Activated T-cell treated with anti-CD3 and anti-CD28 coated beads for 4 hours (primary cell): ENCODE measurements at places on chromosomes 13 and 19.

- DNase-seq: no peak
Observed at GRCh38 chr19:54099190-54099902, 1.3 kb downstream of the OSCAR start.

GRCh38 chr13:113493315-113493951 is 2.9 kb upstream of the DCUN1D2 start:
- no peak for DNase-seq

GRCh38 chr13:74681891-74682290 is 547.7 kb upstream of the KLF12 start:
- DNase-seq: no peak

DNA sequence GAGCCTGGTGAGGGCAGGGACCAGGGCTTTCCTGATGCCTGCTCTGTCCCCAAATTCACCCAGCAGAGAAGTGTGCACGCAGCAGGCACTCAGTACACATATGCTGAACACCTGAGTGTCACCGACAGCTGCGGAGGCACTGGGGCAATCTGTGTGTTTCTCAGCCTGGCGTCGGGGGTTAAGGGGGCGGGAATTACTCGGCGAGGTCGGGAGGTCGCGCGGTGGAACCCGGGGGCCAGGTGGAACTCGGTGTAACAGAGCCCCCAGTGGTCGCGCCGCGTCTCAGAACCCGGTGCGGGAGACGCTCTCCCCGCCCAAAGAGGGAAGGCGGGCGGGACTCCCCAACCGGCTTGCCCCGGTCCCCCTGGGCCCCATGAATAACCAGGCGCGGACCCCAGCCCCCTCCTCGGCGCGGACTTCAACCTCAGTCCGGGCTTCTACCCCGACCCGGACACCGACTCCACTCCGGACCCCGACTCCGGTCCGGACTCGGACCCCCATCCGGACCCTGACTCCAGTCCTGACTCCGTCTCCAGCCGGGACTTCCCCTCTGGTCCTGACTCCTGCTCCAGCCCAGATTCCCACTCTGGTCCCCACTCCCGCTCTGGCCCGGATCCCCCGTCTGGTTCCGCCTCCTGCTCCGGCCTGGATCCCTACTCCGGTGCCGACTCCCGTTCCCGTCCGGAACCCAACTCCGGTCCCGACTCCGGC is at the start of gene SELENOV:
TSS of gene SELENOV (plus strand) at position 300 of the 711 bp plus-strand sequence. CDS start at position 374, 74 bp downstream.
- no peak for DNase-seq

DNA sequence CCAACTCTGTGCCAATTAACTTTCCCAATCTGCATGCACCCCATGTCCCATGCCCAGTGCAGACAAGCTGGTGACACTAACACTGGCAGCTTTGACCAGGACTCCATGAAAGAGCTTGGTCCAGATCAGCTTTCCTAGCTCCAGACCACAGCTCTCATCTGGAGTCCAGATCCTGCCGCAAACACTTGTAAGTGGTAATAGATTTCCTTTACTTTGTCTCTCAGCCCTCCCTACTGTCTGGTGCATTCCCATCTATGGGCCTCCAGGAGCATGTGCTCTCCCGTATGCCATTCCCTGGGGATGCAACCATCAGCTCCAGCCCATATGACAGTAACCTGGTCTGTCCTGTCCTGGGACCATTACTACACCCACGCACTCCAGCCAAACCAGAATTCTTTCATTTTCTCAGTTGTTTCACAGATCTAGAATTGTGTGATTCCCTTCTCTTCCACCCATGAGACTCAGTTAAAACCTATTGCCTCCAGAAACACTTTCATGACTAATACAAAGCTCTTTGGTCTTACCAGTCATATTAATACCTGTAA is 4.9 kb upstream of the STARD13 start:
- DNase-seq: no peak

DNA sequence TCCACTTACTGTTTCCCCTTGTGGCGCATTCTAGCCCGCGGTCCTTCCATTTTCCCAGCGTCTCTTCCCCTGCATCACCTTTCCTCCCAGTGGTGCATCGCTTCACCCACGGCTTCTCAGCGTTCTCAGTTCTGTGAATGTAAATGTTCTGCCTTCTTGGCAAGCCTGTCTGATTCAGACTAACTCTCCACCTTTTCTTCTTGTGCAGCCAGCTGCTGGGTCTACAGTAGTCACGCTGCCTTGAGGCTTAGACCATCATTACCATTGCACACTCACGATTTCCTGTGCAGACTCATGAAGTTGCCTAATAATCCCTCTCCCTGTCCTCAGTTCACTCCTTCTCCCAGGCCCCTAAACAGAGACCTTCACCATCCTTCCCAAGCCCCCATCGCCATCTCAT is 75.0 kb downstream of the DHRS12 start:
- DNase-seq: no peak

DNA sequence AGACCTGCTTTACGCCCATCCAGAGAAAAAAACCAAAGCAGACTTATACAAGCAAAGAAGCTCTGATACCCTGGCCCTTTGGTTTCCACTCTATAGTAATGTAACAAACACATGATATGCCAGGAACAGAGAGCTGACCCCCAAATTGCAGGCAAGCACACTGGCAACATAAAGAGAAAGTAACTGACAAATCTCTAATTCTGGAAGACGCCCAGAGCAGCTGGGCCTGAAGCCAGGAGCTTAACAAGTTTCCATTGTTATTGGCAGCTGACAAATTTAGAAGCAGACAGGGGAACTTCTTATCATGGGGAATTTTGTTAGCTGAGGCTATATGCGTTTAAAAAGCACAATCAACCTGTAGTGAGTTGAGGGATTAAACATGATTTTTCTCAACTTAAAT is 158.0 kb downstream of the DLEU7 start:
- no peak for DNase-seq

- DNase-seq: no peak
Observed at GRCh38 chr19:44356383-44357111, at the start of gene ZNF112. Gene ZNF112 (minus strand): TSS chr19:44356680. CDS start chr19:44340539, 16,141 bp downstream.

- DNase-seq: no peak
Observed at GRCh38 chr19:38869160-38869835, 8.8 kb downstream of the RINL start.

- no peak for DNase-seq
Observed at GRCh38 chr19:6318772-6319171, 14.6 kb downstream of the ACER1 start.

DNA sequence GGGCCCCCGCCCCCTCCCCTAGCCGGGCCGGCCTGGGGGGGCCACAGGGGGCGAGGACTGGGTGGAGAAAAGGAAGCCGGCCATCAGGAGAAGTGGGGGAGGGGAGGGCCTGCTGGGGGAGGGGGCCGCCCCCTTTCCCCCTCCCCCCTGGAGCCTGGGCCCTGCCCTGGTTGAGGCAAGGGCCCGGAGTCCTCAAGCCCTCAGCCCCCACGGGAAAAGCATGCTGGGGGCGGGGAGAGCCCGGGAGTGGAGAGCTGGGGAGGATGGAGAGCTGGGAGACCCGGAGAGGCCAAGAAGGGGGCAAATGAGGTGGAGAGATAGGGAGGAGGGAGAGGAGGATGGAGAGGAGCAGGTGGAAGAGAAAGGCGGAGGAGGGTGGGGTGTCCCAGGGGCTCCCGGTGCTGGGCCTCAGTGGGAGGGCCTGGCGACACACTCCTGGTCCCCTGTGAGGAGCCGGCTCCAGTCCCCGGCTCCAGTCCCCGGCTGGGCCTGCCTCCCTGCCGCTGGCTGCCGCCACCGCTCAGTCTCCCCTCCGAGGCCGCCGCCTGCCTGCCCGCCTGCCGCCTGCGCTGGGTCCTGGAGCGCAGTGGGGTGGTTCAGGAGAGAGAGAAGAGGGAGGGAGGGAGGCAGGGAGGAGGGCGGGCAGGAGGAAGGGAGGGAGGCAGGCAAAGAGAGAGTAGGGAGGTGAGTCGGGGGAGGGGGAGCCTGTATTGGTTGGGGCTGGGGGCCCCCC is at the start of gene GRIK5:
TSS of gene GRIK5 (minus strand) at position 588 of the 733 bp plus-strand sequence. CDS start 4,436 bp downstream, outside the sequence.
- no peak for DNase-seq

GRCh38 chr19:973726-974563 is 10.2 kb upstream of the WDR18 start:
- DNase-seq: no peak
